Central memory CD4-positive, alpha-beta T cell (primary cell): ENCODE measurements at places on chromosomes 12 and 14.

DNA sequence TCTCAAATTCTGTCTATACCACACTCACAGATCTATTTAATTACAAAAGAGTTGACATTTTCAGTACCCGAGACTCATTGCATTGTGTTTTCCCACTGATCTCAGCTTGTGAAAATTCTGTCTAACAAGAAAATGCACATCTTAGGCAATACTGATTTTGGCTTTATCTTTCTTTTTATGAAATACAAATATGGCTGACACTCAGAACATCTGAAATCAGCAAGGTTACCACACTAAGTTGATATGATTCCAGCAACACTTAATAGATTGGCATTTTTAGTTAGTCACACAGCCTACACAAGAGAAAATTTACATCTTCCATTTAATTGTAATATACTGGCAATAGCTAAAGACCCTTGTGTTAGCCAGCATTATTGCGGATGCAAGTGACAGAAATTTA lies 40.3 kb downstream of the PEX5 start:
- no peak for DNase-seq

DNA sequence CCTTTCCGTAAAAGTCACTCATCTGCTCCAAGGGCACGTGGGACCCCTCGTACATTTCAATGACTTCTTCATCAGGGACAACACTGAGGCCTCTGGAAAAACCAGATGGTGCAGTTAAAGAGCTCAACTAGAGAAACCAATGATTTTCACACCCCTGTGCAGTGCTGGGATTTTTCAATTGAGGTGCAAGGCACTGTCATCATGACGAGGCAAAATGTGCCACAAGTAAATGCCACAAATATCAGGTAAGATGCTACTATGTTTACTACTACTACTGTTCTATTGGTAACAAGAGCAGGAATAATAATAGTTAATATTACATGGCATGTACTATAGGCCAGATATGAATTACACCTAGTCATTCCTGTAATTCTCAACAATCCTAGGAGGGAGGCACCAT lies 42.4 kb downstream of the NT5DC3 start:
- no peak for DNase-seq

DNA sequence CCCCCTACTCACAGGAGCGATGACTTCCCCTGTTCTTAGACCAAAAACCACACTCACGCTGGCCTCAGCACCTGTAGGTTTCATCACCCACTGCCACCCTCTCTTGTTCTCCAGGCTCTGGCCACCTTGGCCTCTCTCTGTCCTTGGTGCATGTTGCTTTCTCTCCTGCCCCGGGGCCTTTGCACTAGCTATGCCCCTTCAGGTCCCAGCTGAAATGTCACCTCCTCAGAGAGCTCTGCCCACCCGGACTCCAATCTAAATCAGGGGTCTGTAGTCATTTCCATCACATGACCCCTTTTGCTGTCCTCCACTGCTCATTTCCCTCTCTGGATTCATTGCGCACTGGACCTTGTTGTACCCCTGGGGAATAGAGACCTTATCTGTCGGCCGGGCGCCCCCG lies 8.2 kb upstream of the TRPV4 start:
- no peak for DNase-seq

DNA sequence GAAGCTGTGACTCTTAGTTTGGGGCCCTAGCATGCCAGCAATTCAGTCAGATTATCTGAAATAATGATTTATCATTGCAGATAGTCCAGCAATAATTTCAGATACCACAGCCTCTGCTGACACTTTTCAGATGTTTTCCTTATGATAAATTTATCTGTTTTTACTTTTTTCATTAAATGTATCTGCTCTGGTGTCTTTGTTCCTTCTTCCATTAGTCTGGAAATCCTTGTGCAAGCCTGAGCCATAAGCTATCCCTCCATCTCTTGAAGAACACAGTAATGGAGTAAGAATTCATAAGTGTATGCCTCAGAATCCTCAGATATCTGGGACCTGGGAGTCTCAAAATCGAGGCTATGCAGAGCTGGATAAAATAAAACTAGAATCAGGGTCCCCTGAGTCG lies 146.4 kb upstream of the KRR1 start:
- DNase-seq: no peak

DNA sequence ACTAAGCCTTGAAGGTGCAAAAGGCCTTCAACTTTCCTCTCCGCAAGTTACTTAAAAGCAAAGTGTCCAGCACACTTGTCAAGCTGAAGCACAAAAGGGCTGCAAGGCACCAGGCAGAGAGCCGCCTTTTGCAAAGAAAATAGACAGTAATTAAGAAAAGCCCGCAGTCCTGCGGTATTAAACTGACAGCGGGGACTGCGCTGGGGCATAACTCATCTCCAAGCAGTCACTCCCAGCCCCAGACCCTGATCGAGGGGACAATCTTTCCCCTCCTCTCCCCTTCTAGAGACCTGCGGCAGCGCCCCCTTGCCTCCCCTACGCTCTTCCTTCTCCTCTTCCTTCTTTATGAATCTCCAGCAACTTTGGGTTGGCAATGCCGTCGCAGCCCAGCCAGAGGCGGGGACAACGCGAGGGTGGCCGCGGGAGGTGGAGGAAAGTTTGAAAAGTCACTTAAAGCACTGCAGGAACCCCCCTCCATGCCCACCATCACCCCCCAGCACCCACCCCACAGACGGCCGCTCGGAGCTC lies 200.9 kb upstream of the CAND1 start:
- DNase-seq: no peak

DNA sequence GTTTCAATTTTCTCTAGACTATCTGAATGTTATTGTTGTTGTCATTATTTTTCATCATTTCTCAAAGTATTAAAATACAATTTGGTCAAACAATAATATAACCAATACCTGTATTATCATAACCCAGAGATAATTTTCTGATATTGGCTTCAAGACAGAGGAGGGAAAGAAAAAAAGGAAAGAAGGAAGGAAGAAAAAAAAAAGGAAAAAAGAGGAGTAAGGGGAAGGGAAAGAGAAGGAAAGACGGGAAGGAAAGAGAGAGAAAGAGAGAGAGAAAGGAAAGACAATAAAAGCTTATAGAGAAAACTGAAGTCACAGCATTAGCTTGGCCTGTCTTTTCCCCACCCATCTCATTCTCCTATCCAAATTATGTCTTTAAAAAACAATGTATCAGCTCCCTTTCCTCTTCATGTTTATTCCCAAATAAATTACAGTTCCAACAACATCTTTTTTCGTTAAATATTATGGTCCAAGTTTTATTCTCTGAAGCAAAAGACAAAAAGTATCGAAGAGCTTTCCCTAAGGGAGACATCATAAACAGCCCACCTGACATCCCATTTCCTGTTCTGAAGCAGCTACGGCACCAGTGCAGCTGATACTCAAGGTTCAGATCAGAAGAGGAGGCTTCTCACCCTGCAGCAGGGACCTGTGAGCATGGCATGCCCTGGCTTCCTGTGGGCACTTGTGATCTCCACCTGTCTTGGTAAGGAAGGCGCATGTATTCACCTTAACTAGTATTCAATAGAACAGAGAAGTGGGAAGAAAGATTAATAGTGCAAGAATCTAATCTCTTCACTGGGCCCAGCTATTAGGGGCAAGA lies 308.3 kb downstream of the DAD1 start:
- no peak for DNase-seq

DNA sequence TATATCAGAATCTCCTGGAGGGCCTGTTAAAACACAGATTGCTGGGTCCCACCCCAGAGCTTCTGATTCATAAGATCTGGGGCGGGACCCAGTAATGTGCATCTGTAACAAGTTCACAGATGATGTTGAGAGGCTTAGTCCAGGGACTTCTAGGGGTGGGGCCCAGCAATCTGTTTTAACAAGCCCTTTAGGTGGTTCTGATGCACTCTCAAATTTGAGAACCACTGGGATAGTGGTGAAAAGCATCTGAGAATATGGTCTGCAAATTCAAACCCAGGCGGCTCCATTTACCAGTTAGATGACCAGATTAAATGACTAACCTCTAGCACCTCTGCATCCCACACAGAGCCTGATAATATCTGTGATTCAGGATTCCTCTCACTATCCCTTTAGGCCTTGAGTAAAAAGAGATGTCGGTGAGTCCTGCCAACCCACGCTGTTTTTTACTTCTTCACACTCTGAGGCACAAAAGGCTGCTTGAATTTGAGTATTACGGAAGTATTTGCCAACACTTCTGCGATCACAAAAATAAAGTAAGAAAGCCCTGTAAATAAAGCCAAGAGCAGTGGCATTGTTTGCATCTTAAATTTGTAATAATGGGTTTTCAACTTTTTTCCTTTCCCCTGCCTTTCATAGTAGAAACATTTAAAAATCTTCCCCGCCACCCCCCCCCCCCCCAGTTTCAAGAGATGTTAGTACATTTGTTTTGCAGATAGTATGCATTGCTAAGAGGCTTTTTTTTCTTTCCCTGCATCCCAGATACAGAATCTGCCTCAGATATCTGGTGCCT lies 1.8 kb upstream of the FRS2 start:
- DNase-seq: no peak

DNA sequence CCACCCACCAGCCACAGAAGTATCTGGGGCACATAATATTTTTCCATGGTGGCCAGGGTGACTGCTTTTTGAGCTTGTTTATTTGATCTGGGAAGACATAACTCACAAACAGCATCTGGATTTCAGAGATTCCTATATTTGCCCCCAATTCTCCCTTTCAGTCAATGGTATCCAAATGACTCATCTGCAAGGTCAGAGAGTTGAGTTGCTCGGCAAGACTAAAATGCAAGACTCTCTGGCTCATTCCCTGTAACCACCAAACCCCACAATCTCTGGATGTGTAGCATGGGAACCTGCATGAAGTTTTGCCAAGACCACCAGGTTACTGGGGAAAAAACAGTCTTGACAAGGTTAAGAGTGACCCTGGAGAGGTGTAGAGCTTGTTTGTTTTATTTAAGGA lies 174.9 kb upstream of the FAR2 start:
- DNase-seq: no peak

- peak; percentile 87 for DNase-seq
These were observed at the start of gene HECTD4 for GRCh38 chr12:112381883-112382796. Gene HECTD4 (minus strand): TSS chr12:112382431. CDS start chr12:112382128, 303 bp downstream.
